ENCODE measurements at places on chromosomes 16 and 17.

- DNase-seq = no peak
Observed at GRCh38 chr17:35099908-35100307, 19.8 kb downstream of the RAD51D start.

DNA sequence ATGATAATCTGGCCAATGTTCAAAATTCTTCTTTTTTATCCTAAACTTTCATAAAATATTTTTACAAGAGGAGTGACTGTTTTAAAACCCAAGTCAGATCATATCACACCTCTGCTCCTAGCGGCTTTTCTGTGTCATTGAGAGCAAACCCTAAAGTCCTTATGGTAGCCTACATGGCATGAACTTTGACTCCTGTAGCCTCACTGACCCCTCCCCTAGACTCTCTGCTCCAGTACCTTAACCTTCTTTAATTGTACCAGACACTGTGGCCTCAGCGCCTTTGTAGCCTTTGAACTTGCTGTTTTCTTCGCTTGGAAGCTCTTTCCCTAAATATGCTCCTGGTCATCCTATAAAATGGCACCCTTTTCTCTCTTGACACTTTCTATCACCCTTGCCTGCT, 7.3 kb upstream of the SMPD3 start:
- no peak for DNase-seq

DNA sequence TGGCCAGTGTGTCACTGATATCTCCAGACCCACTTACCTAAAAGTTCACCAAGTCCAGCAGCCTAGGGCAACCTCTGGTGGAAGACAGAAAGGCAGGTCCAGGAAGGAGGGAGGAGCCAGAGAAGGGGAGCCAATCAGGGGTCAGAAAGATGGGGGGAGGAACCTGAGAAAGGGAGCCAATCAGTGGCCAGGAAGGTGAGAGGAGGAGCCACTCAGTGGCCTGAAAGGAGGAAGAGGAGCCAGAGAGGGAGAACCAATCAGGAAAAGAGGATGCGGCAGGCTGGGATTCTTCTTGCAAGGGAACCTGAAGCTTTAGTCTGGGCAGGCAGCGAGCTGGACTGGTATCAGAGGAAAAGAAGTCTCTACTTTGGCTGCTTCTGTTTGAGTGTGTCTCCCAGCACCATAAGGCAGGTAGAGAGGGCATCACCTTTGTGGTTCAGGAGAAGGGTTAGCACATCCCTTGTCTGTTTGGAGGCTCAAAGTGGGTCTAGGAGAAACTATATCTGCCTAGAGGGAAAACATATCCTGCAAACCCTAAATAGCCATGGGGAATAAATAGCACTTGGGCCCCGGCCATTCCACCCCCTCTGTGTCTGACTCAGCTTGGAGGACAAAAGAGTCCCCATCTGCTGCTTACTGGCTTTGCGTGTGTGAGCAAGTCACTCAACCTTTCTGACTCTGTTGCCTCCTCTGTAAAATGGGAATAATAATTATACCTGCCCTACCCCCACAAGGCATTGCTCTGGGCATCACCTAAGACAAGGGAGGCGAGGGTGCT, 43.4 kb upstream of the CRHR1 start:
- DNase-seq = peak; percentile 53

DNA sequence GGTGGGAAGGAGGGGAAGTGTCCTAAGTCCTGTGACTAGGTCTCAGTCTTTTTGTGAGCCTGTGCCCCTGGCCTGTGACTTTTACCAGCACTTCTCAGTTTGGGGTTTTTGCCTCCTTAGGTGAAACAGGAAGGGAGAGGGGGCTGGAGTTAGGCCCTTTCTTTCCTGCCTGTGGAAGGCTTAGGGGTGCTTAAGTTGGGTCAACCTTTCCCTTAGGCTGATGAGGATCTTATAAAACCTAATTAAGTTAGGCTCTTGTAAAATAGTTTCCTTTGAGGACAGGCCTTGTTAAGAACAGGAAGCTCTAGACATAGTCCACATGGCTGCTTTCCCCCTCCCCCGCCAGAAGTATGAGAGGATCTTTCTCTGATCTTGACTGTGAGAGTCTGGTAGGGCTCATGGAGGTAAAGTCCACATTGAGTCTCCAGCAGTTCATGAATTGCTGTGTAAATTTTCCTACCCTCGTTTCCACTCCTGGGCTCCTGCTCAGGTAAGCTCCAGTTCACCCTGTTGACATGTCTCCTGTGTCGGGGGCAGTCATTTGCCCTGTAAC, 17.0 kb upstream of the DNASE1 start:
- DNase-seq = no peak

GRCh38 chr17:16463358-16464302, 28.4 kb downstream of the LRRC75A start:
- no peak for DNase-seq

- no peak for DNase-seq
Observed at GRCh38 chr17:30413109-30413508, 34.4 kb downstream of the CPD start.

- DNase-seq = peak; percentile 44
Observed at GRCh38 chr17:18033442-18034099, 5.4 kb downstream of the ATPAF2 start.

- DNase-seq = no peak
Observed at GRCh38 chr17:75006653-75007052, 5.8 kb upstream of the MRPL58 start.

GRCh38 chr17:7176107-7176840, 2.9 kb downstream of the ASGR1 start:
- no peak for DNase-seq
